Activated CD4-positive, alpha-beta T cell treated with anti-CD3 and anti-CD28 coated beads, Interleukin-2, amount 50 U/mL, for 4 hours (primary cell): ENCODE measurements at places on chromosomes 4 and X.

DNA sequence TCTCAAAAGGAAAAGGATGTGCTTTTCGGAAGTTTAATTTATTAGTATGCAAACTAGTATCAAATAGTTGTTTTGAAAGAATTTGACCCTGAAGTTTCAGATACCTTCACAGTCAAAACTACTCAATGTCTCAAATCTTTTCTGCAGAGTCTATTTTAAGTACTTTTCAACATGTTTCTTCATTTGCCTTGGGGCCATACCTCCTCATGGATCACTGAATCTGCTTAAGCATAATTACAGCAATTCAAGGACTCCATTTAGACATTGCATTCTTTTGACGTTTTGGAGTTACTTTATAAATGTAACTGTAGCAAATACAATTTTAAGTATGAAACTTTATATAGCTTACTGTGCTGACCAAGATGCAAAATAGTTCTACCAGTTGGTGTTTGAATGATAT is 25.5 kb downstream of the PALLD start:
- DNase-seq, result no peak

DNA sequence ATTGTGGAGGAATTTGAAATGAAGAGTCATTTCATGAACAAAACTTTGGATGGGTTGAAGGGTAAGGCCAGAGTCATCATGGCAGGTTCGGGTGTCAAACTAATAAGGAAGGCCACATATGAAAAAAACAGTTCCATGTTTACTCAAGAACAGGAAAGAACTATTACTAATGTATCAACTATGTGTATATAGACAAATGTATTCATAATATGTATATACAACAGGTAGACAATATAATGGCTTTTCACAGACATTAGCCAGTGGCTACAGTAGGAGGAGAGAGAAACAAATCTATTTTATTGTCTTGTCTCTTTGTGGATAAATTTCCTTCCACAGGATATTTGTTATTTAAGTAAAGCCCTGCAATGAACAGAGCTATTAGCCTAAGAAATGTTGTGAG is 101.1 kb downstream of the CBLL2 start:
- no peak for DNase-seq

GRCh38 chr4:20761382-20761781 is 61.1 kb downstream of the PACRGL start:
- DNase-seq, result no peak

DNA sequence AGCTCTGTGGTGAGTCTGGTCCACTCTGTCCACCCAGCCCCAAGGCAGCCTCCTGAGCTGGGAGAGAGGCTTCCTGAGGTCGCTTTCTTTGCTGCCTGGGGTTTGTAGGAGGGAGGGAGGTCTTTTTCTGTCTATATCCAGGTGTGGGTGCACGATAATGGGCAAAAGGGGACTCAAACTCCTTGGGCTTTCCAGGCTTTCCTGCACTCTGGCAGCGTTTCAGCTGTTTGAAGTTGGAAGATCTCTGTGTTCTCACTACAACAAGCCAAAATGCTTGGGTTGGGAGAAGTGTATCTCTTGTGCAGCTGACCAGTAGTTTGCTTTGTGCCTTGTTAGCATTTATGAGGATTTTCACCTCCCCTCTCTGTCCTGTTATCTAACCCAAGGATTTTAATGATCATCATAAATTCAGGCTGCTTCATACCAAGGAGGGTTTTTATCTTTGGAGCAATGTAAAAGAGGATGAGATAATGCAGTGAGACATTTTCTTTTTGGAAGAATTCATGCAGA is 126.3 kb downstream of the REPS2 start:
- no peak for DNase-seq

GRCh38 chr4:41963105-41963504 is 18.5 kb upstream of the DCAF4L1 start:
- no peak for DNase-seq

DNA sequence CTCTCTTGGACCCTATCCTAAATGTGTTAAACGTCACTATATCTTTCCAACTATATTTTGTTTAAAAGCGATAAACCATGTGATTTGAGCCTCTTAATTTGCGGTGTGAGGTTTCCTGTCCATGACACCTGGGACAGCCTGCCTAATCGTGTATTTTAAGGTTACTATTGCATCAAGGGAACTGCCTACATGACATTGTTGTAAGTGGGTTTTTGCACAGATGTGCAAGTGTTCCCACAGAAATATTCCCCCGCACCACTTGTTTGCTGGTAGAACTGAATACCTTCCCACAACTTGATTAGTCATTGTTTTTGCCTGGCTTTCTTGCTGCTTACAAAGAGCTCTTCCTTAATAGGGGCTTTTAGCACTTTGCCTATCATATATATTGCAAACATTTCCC is 5.1 kb upstream of the FAM184B start:
- DNase-seq, result no peak

DNA sequence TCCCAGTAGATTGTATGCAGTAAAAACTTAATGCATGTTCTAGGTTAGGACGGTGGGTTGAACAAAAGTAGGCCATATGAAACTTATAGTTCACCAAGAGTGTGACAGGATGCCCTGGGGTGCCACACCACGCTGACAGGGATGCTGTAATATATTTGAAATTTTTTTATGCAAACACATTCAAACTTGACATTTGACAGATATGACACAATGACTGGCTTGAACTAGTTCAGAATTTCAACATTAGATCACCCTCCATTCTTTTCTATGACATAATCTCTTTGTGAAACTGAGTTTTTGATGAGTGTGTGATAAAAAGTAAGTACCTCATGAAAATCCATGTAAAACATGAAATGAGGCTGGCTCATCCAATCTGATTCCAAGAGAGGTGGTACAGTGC is 198.4 kb downstream of the PALLD start:
- DNase-seq, result no peak
